ENCODE measurements at places on chromosomes 6 and 20.

DNA sequence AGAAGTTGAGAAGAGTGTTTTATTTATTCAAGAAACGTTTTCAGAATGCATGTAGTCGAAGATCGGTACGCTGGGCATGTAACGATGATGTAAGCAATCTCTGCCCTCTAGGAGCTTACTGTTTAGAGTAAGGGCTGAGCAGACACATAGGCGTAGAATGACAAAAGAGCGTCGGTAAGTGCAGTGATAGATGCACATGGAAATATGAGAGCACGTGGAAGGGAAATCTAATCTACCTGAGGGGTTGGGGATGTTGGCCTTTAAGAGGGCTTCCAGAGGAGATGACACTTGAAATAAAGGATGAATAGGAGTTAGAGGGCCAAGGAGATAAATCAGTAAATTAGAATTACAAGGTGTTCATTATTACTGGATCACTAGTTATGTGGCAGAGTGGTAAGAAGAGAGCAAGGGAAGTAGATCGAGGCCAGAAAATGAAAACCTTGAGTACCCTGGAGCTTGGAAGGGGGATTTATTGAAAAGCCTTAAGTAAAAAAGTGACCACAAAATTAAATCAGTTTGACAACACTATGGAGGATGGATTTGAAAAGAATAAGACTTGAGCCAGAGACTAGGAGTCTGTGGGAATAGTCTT, 782 bp downstream of the TRMT11 start:
- DNase-seq = peak; percentile 17

GRCh38 chr6:1821164-1821512, 211.4 kb downstream of the FOXC1 start:
- DNase-seq = no peak

DNA sequence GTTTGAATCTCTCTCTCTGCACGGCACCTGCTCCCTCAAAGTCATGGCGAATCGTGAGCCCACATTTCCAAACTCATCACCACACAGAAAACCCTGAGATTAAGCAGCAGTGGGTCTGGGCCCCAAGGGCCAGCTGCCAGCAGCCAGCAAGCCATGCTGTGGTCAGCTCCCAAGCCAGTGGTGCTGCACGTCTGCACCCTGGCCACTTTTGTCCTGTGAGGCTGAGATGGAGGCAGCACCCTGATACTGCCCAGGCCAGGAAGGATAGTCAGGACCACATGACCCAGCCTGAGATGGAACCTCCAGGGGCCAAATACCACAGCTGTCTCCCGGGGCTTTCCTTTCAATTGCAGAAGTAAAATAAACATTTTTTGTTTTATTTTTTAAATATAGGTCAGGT, 93.9 kb downstream of the PRND start:
- no peak for DNase-seq

GRCh38 chr20:24046888-24047287, 58.3 kb upstream of the GGTLC1 start:
- no peak for DNase-seq

GRCh38 chr6:128463942-128464341, 56.5 kb downstream of the PTPRK start:
- DNase-seq = no peak

GRCh38 chr6:139129284-139129683, 5.6 kb upstream of the HECA start:
- no peak for DNase-seq

GRCh38 chr6:70221025-70221714, 81.7 kb downstream of the COL9A1 start:
- peak; percentile 44 for DNase-seq

DNA sequence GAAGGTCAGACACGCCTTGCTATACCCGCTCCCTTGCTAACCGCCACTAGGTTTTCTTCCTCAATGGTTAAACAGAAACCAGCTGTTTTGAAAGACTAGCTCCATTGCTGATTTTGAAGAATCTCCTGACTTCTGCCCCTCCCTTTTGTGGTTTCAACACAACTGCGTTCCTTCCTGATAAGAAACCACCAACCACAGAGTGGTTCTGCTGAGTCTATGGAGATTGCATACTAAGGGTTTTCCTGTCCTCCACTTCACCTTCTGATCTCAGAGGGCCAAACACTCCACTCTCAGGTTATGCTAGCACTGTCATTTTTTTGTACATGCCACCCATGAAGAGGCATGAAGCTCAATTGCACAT, 207.9 kb downstream of the MYLK4 start:
- DNase-seq = no peak

GRCh38 chr20:46752728-46753127, 43.3 kb downstream of the SLC2A10 start:
- DNase-seq = peak; percentile 40

DNA sequence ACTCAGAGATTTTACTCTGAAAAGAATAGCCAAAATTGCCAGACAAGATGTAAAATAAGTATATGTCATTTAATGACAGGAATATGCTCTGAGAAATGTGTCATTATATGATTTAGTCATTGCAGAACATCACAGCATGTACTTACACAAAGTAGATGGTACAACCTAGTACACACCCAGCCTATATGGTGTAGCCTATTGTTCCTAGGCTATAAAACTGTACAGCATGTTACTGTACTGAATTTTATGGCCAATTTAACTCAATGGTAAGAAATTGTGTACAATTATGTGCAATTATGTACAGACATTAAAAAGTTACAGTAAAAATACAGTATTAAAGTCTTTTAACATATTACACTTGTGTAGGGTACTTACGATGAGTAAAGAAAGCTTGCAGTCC, 311.9 kb upstream of the EPHA7 start:
- no peak for DNase-seq

GRCh38 chr20:35953387-35954199, 709 bp downstream of the SCAND1 start:
- DNase-seq = no peak

DNA sequence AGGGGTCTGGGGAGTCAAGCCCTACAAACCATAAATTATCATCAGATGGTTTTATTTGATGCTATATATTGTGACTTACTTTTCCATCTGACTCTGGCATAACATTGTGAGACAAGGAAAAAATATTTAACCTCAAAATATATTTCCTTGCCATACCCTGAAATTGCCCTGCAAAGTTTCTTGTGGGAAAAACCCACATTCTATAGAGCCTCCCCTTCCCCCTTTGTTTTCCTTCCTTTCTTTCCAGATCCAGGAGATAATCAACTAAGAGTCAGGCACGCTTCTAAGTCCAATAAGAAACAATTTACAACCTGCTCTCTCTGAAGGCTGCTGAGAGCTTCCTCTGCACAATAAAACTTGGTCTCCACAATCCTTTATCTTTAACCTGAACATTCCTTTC, 17.5 kb upstream of the HINT3 start:
- DNase-seq = no peak

- DNase-seq = no peak
Measured at GRCh38 chr6:146355521-146356100, 188.0 kb upstream of the RAB32 start.

DNA sequence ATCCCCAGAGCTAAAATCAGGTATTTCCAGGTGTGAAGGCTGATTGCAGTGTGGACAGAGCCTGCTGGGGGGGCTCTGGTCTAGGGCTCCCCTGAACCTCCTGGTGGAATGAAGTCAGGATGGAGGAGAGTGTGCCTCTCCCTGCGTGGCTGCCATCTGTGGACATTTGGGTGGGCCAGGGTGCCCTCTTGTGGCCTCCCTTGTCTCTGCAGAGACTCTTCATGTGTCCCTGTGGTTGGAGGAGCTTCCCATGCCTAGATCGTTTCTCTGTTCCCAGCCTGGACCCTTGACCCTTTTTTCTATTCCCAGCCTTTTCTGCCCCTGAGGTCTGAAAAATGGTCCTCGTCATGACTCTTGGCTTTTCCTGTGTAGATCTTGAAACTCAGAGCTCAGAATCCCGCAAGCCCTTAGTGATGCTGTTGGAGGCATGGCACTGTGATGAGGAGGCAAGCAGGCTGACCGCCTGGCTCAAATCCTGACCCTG, 9.9 kb upstream of the PSMF1 start:
- DNase-seq = no peak

- no peak for DNase-seq
Measured at GRCh38 chr6:16437095-16437494, 198.7 kb downstream of the GMPR start.

GRCh38 chr6:143772116-143773086, 70.7 kb upstream of the LTV1 start:
- no peak for DNase-seq

- no peak for DNase-seq
Measured at GRCh38 chr6:167704396-167704901, 122.3 kb upstream of the AFDN start.

GRCh38 chr20:24761220-24762065, 187.6 kb upstream of the CST7 start:
- no peak for DNase-seq

DNA sequence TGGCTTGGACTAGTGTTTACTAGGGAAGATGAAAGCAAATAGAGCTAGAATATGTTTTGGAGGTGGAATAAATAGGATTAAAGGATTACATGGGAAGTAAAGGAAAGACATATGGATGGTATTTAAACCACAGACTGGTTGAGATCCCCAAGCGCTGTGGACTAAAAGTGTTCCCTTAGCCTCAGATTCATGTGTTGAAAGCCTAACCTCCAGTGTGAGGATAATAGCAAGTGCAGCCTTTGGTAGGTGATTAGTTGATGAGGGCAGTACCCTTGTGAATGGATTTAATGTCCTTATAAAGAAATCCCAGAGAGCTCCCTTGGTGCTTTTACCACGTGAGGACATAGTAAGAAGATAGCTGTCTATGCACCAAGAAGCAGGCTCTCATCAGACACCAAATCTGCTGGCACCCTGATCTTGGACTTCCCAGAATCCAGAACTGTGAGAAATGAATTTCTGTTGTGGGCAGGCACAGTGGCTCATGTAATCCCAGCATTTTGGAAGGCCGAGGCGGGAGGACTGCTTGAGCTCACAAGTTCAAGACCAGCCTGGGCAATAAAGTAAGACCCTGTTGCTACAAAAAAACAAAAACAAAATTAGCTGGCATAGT, 57.3 kb upstream of the MCM9 start:
- no peak for DNase-seq

- no peak for DNase-seq
Measured at GRCh38 chr20:5691918-5692618, 58.1 kb upstream of the SHLD1 start.

DNA sequence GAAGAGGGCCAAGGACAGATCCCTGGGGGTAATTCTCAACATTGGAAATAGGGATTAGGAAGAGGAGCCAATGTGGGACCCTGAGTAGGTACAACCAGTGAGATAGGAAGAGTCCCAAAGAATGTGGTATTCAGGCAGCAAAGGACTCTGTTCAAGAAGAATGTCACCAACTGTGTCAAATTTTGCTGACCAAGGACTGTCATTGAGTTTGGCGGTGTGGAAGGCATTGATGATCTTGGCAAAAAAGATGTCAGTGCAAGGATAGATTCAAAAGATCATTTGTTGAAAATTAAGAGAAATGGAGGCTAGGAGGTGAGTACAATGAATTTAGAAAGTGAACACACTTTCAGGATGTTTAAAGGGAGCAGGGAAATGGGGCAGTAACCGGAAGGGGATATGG, 82.4 kb upstream of the SUPT3H start:
- no peak for DNase-seq

DNA sequence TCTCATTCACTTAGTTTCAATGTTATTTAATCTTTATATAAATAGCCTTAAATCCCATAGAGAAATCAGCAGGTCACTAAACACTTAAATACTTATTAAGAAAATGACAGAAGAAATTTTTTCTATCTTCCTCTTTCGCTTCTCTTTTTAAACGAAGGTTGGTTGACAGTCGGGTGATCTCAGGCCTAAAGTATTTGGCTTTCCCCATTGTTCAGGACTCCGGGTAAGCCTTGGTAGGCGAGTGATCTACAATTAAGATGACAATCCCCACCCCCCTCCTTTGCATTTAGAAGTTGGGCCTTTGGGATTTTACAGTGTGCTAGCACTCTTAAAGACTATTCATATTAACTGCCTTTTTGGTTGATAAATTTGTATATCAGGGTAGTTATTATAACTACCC, 19.7 kb upstream of the UTRN start:
- DNase-seq = no peak

- DNase-seq = no peak
Measured at GRCh38 chr6:126945150-126945685, 173.3 kb upstream of the RSPO3 start.

DNA sequence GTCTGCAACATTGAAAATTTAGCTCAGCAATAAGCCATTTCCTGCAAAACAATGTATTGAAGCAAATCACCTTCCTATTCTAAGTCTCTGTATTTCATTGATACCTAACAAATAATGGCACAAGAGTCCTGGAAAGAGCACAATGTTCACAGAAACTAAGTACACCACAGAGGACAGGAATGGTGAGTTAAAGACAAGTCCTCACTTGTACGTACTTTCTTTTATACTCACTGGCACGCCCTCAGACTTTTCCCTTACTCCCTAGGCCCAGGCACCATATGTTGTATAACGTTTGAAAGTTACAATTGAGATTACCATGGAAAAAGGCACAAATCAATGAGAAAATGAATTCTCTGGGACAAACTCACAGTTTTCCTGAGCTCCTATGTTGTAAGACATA, 683.0 kb upstream of the MANEA start:
- DNase-seq = no peak
